T-helper 22 cell (primary cell): ENCODE measurements at places on chromosomes 7 and 10.

DNA sequence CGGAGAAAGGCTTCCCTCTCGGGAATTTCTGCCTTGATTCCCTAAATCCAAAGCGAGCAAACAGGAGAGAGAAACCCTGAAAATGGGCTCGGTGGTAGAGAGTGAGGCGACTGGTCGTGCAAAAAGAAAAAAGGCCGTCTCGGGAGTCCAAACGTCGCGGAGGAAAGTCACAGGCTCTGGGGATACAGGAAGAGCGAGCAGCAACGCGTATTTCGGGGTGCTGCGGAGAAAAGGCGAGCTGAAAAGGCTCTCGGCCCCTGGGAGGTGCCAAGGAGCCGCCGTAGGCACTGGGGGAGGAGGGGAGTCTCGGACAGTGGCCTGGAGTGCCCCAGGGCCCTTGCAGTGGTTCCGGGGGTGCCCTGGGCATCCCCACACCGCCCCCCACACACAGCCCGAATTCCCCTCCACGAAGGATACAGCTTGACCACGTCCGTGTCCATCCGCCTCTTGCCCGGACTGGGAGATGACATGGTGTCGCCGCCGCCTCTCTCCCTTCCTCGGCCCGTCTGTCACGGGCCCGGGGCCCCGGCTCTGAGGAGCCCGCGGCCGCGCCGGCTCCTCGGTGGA, 591 bp downstream of the UBE2H start:
- no peak for DNase-seq

DNA sequence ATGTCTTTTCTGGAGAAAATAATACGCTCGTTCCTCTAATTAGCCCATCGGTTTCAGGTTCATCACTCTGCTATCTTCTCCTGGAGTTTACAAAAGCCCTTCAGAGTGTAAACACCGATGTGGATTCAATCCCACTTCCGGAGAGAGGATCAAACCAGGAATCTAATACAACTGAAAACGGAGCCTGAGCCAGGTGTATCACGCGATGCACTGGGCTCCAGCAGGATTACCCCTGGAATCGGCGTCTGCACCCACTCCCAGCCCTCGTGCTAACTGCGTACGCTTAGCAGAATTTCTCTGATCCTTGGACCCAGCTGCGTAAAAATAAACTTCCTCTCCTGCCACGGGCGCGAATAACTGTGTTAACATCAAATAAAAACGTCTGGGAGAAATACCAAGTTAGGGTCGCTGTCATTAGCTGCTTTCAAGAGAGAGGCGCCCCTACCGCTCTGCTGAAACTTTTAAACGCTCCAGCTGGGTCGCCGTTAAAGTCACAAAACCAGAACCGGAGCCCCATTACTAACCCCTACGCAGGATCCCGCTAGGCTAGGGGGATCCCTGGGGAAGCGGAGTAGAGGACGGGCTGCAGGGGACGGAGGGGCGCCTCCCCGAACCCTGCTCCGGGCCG, 502 bp downstream of the ZNF3 start:
- no peak for DNase-seq

- no peak for DNase-seq
Observed at GRCh38 chr10:97034958-97035769, 150.6 kb downstream of the SLIT1 start.

DNA sequence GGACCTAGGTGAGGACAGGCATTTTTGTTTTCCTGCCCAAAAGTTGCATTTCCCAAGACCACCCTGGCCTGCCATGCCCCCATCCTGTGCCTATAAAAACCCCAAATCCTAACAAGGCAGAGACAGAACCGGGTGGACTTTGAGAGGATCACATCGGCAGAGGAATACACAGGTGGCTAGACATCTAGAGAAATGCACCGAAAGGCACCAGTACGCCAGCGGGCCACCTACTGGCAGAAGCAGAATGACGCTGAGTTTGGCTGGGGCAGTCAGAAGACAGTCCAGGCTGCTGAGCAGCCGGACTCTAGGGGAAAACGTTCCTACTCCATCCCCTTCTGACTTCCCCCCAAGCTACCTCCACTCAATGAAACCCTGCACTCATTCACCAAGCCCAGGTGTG, 2.8 kb downstream of the AKR1C4 start:
- no peak for DNase-seq

GRCh38 chr7:6613706-6614105, 1.7 kb upstream of the ZNF853 start:
- DNase-seq: no peak
